ENCODE measurements at places on chromosomes 7 and 10.

- DNase-seq: no peak
Measured at GRCh38 chr7:69608878-69609277, 10.6 kb downstream of the AUTS2 start.

- peak; percentile 75 for DNase-seq
Measured at GRCh38 chr10:101161494-101162299, 30.6 kb downstream of the TLX1 start.

DNA sequence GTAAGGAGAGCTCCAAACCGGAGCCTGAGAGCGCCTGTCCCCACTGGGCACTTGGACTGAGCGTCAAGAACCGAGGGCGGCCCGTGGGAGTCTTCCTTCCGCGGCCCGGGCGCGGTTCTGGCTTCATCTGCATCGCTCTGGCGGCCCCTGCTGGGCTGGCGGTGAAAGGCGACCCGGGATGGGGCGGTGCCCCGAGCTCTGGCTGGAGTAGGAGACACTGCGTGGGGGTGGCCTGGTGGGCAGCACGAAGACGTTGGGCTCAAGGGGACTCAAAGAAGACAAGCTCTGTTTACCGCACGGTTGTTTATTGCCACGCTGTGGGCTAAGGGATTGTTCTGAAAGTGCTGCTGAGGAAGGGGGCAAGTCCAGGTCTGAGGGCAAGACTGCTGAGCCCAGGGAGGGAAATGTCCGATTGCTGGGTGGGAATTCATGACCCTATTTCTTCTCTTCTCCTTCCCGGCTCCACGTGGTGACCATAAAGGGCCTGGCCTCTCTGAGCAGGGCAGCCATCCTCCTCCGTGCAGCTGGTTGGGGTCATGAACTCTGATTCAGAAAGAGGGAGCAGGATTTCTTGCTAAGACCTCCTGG, 29.8 kb downstream of the PLAU start:
- DNase-seq: peak; percentile 91

DNA sequence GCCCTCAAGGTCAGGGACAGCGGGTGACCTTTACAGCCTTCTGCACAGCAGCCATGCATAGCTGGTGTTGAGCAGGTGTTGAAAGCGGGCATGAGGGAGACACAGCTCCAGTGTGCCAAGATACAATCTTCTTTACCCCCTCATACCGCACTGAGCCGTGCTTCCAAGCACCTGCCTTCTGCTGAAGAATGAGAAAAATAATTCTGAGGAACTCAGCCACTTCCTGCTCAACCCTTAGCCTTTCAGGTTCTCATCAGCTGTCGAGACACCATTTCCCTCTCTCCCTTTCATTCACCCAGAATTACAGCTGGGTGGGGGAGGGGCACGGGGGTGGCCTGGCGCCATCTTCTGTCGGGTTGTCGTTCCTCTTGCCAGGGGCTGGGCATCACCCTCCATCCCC, 58.6 kb downstream of the COL13A1 start:
- DNase-seq: no peak

DNA sequence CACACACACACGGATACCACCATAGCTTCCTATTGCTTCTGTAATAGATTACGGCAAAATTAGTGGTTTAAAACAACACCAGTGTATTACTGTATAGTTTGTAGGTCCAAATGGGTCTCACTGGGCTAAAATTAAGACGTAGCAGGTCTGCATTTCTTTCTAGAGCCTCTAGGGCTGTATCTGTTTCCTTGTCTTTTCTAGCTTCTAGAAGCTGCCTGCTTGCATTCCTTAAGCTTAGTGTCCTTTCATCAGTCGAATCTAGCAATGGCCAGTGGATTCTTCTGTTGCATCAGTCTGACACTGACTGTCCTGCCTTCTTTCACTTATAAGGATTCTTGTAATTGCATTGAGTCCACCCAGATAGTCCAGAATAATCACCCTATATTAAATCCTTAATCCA, 882.3 kb downstream of the PCDH15 start:
- DNase-seq: no peak

DNA sequence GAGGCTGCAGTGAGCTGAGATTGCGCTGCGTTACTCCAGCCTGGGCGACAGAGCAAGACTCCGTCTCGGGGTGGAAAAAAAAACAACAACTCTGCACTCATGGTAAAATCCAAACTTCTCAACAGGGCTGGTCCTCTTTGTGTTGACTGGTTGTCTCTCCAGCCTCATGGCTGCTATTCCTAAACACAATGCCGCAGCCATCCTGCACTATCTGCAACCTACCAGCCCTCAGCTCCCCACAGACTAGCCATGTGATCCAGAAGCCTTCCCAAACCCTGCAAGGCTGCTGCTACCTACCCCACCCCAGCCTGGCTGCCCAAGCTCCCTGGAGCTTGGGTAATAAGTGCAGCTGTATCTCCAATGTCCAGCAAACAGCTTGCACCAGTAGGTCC, 11.7 kb downstream of the ZYX start:
- no peak for DNase-seq

GRCh38 chr7:17581301-17581700, 282.8 kb downstream of the AHR start:
- DNase-seq: no peak

GRCh38 chr7:21507627-21508343, 35.1 kb upstream of the DNAH11 start:
- peak; percentile 26 for DNase-seq

- DNase-seq: no peak
Measured at GRCh38 chr10:105834261-105835059, 1193.4 kb downstream of the SORCS3 start.

DNA sequence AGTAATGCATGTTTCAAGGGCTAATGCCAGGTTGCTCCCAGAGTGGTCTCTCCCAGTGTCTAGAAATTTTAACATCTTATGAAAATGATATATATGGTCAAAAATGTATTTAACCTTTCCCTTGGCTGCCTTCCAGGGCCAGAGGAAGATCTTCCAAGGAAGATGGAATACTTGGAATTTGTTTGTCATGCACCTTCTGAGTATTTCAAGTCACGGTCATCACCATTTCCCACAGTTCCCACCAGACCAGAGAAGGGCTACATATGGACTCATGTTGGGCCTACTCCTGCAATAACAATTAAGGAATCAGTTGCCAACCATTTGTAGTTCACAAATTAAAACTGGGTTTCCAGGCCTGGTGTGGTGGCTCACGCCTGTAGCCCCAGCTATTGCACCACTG, 9.0 kb downstream of the GATAD1 start:
- no peak for DNase-seq

- DNase-seq: no peak
Measured at GRCh38 chr7:112423987-112424386, 26.3 kb upstream of the IFRD1 start.

DNA sequence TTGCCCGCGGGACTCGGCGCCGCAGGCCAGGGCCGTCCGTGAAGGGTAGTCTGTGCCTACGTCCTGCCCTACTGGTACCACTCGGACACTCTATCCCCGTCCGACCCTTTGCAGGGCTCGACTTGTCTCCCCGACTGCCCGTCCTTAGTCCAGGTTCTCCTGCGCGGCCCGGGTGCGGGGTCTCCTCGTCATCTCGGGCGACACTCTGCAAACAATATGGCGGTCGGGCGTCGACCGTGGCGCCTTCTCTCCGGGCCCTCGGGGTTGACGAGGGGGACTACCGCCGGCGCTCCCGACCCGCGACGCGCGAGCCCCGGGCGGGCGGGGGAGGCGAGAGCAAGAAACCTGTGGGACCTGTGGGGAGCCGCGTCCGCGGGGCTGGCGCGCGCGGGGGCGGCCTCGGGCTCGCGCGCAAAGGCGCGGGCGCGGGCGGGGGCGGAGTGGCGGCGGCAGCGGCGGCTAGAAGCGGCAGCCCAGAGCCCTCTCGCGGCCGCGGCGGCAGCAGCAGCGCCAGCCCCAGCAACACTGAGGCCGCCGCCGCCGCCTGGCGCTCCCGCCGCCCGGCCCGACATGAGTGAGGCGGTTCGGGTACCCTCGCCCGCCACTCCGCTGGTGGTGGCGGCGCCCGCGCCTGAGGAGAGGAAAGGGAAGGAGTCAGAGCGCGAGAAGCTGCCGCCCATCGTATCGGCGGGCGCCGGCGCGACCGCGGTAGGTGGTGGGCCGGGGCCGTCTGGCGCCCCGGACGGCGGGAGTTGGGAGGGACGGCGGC, at the start of gene HECTD2:
Gene HECTD2 (plus strand): TSS at position 476 of the 769 bp plus-strand sequence. CDS start 95 bp downstream, at position 571.
- DNase-seq: peak; percentile 83

GRCh38 chr7:40356871-40357709, 222.3 kb downstream of the SUGCT start:
- DNase-seq: no peak

DNA sequence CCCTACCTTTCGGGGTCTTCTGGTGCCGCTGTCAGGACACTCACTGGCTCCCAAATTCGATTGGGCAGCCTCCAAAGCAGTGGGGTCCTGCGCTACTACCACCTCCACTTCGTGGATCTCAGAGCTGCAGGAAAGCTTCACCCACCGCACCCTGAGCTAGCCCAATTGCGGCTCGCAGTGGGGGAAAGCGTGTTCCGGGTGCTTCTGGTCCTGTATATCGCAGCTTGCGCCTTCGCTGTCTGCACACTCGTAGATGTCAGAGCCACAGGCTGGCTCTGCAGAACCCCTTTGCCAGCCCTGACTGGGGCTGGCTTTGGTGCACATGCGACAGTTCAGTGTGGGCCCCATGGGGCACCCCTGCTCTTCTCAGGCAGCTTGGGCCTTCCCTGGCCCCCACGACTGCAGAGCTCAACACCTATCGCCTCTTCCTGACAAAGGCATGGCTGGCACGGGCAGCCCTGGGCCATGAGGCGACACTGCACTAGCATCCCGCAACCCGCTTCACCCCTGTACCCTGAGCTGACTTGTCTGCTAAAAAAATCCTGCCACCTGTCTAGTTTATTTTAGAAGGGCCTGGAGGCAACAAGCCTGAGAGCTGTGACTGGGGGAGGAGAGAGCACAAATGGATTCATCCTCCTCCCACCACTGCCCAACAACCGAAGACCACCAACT, 78.7 kb upstream of the ABI1 start:
- DNase-seq: no peak

- no peak for DNase-seq
Measured at GRCh38 chr7:130922206-130923112, 188.5 kb upstream of the KLF14 start.

DNA sequence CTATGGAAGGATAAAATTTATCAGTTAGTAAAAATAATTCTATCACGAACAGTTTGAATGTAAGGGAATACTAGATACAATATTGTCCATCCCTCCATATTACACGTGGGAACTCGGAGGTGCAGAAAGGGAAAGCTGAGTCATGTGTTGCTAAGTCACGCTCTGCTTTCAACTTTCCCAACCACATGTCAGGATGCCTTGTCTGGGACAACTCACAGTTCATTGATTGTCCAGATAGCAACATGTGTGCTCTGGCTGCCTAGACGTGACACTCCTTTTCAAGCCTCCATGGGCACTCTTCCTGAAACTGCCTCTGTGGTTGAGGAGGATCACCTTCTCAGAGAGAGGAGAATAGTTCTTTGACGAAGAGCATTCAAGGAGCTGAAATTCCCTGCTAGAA, 808.1 kb downstream of the GRID1 start:
- no peak for DNase-seq

- no peak for DNase-seq
Measured at GRCh38 chr7:2964208-2964607, 79.5 kb downstream of the CARD11 start.

DNA sequence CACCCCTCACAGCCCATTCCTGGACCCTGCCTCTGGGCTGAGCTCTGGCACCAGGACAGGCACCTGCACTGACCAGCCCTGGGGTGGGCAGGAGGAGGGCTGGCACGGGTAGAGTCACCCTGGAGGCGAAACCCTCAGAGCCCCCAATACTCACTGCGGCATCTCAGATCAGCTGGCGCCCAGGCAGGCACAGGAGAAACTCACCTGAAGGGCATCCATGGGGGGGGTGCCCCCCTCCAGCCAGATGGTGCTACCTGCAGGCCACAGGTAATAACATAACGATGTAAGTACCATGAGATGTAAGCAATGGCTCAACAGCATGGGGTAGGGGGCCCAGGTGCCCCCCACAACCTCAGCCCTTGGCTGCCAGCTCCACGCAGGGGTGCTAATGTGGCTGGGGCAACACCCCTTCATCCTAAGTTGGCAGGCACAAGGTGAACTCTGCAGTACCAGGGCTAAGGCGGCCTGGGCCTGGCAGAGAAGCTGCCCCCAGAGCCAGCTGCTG, 12.1 kb upstream of the PYROXD2 start:
- no peak for DNase-seq

DNA sequence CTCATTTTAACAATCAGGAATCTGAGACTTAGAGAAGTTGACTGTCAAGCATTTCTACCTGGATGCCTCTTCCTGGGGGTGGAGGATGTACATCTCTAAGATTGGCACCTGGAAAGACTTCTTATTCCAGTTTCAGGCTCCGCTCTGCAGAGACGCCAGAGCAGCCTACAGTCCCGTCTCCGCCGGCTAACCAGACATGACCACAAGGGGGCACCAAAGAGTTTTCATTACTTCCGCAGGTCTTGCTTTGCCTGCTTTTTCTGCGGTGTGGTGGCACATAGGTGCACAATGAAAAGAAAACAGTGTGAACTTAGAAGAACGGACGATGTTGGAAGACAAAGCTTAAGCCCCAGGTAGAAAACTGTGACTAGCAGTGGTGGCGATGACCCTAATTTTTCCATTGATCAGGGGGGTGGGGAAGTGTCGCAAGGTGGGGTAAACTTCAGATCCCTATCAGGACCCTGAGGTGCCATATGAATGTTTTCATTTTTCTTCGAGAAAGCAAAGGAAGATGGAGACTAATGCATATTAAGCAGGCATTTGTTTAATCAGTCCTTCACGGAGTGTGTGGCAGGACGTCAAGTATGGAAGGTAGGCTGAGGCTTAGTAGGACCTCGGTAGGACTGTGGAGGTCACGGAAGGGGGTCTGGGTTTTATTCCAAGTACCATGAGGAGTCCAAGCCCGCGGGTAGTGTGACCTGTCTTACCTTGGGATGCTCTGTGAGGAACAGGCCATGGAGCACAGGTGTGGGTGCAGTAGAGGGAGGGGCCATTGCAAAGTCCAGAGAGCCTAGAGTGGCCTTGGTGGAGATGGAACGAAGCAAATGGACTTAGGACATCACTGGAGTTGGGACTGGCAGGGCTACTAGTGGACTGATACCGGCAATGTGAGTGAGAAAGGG, 60.1 kb upstream of the SORCS3 start:
- DNase-seq: peak; percentile 81

- DNase-seq: no peak
Measured at GRCh38 chr10:62858364-62858763, 42.2 kb upstream of the EGR2 start.

DNA sequence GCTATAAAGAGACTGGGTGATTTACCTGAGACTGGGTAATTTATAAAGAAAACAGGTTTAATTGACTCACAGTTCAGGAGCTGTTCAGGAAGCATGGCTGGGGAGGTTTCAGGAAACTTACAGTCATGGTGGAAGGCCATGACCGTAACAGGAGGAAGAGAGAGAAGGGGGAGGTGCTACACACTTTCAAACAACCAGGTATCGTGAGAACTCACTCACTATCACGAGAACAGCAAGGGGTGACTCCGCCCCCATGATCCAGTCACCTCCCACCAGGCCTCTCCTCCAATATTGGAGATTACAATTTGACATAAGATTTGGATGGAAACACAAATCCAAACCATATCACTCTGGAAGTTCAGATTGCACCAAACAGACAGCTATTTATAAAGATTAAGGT, 59.8 kb upstream of the ARHGAP21 start:
- DNase-seq: no peak
